ENCODE measurements at places on chromosomes 6 and 20.

GRCh38 chr6:170444056-170444591 is 109.0 kb downstream of the PSMB1 start:
- DNase-seq: no peak

DNA sequence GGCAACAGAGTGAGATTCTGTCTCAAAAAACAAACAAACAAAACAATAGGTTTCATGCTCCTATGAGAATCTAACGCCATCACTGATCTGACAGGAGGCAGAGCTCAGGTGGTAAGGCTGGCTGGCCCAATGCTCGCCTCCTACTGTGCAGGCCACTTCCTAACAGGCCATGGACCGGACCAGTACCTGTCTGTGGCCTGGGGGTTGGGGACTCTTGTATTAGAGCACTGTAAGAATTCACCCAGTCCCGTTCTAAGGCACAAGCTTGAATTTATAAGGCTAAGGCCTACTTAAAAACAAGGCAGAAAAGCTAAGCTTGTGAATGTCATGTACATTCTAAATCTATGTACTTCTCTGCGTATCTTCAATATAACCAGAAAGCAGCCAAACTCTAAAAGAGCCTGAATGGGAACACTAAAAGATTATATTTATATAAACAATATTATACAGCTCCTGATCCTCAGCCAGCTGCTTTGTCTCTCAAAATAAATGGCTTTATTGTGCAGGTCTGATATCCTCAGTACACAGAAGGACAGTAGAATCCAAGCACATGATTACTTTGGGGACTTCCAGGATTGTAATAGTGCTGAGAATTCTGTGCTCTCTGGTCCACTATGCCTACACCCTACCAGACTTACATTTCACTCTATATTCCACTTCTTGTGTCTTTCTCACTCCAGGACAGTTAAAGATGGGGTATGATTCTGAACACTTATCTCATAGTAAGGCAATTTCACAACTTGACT is 64.5 kb upstream of the DST start:
- DNase-seq: no peak

- peak; percentile 38 for DNase-seq
These were observed at the start of gene HLA-DOA for GRCh38 chr6:33008944-33009861. HLA-DOA (minus strand) TSS chr6:33009591.

- DNase-seq: no peak
These were observed 100.7 kb downstream of the CDH26 start for GRCh38 chr20:60058879-60059278.

DNA sequence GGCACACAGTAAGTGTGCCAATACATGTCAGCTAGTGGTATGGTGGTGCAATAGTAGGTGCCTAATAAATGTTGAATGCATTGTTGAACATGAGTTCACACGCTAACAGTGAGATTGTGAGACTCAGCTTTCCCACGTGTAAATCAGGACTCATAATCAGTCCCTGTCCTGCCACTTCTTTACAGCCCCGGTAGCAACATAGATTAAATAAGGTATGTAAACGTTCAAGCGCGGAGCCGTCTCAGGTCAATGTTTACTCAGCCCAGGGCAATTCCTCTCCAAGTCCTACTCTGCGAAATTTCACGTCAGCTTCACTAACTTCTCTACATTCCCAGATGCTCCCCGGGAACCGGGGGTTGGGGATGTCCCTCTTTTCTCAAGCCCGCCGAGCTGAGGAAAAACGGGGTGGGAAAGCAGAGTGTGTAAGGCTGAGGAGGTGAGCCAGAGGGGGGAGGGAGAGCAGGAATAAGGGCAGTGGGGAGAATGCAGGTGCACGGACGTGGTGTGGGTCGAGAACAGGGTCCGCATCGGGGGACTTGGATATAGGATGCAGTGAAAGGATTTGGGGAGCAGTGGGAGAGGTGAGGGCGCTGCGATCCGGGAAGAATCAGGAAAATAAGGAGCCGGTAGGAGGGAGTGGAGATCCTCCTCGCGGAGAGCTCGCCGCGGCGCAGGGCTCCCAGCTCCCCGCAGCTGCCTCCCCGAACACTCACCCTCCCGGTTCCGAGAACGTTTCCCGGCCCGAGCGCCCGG is 544 bp upstream of the TP53INP2 start:
- DNase-seq: peak; percentile 30

DNA sequence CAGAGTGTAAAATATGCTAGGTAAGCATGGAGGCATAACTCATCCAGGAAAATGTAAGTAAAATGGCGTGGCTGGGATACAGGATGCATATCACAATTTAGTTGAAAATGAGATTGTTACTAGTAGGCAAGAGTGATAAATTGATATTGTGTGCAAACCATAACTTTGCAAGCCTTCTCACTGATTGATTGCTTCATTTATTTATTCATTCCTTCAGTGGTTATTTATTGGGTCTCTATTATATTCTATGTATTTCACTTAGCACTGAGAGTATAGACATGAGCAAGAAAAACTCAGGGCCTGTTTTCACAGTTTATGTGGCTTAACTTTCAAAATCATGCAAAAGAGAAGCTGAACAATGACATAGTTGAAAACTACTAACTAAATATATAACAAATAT is 241.0 kb upstream of the EYS start:
- no peak for DNase-seq

GRCh38 chr6:131999545-132000146 is 48.5 kb upstream of the CCN2 start:
- no peak for DNase-seq

DNA sequence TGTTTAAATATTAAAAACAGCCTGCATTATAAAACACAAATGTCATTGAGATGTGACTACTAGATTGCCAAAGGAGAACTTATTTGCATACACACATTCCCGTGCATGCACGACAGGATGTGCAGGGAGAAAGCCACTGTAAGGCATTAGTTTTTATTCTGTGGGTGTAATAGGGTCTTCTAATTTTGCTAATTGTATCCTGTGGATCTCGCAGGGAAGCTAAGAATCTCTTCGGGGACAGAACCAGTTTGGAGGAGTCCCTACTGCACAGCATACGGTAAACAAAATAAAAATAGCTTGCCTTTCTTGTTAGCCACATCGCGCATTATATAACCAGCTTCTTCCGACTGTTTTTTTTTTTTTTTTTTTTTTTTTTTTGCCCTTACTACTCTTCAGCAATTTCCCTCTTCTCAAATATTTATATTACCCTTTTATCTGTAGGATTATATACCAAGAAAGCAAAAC is 2.0 kb downstream of the ATXN1 start:
- no peak for DNase-seq

DNA sequence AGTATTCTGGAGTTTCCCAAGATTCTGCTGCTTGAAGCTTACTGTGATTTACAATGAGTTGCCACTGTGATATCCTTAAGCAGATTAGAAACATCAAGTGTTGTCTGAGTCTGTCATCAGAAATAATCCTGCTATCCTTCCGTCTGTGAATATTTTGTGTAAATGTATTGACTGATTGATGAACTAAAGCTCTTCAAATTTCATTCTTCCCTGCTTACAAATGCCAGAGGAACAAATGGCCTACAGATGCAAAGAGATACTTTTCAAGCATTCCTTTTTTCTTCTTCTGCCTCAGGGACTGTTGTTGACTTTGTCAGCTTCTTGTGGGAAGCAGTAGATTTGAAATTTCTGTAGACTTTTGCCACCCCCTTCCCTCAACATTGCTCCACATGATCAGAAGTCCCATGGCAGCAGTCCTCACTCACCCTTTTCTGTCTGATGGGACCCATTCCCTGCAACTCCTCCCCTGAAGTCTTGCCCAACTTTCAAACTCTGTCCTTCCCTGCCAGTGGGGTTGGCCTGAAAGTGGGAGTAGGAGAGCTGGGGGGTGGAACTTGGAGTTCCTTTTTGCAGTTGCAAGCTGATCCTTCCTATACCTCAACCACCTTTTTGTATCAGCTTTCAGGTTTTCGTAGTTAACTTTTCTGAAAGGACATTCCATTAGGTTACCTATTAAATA is 38.5 kb upstream of the MLIP start:
- no peak for DNase-seq

DNA sequence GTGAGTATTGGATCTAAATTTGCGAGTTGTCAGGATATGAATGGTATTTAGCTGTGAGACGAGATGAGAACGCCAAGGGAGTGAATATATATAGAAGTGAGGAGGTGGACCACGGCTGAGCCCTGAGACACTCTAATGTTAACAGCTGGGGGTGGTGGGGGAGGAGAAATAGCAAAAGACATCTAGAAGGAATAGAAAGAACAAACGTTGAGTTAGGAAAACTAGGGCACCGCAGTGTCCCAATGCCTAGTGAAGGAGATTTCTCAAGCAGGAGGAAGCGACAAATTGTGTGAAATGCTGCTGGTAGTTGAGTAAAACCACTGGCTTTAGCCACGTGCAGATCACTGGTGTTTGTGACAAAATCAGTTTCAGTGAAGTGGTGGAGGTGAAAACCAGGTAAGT is 56.9 kb downstream of the CD164 start:
- DNase-seq: no peak

GRCh38 chr20:48460681-48461080 is 367.1 kb downstream of the PREX1 start:
- DNase-seq: no peak

DNA sequence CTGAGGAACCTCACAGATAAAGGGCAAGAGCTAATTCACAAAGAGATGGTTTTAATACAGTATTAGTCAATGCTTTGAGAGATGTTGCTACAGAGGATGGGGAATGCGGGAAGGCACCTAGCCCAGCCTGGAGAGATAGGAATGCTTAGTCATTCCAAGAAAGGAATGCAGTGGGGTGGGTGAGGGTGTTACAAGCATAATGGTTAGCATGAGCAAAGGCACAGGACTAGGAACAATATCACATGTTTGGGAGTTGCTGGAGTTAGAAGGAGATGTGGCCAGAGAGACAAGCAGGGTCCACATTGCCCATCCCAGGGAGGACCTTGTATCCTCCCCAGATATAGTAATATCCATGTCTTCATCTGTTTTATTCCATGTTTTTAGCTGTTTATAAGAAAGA is 107.0 kb upstream of the OGFRL1 start:
- DNase-seq: peak; percentile 81

- no peak for DNase-seq
These were observed 14.1 kb upstream of the ZSCAN12 start for GRCh38 chr6:28413681-28414080.

DNA sequence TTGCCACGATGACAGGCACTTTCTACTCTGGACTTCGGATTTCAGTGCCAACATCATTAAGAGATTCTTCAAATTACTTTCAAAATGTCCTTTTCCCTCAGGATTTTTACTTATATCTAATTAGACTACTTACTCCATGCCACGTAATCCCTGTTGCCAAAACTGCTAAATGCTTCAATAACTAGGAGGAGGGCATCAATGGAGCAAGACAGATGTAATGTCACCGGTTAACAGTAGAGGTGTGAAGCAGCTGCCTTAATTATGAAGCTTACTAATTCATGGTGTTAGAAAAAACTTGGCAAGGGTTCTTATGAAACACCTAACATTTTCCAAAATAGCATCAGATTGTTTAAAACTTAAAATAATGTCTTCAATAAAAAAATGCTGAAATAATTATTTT is 111.2 kb upstream of the SIM1 start:
- DNase-seq: no peak

- DNase-seq: no peak
These were observed 661 bp downstream of the FNDC11 start for GRCh38 chr20:63554361-63555278.

- DNase-seq: no peak
These were observed 63.3 kb downstream of the MYLK4 start for GRCh38 chr6:2687456-2687855.

- DNase-seq: no peak
These were observed 219.5 kb downstream of the CDC5L start for GRCh38 chr6:44606976-44607375.

- peak; percentile 71 for DNase-seq
These were observed 99.1 kb downstream of the HIVEP2 start for GRCh38 chr6:142845624-142846458.

DNA sequence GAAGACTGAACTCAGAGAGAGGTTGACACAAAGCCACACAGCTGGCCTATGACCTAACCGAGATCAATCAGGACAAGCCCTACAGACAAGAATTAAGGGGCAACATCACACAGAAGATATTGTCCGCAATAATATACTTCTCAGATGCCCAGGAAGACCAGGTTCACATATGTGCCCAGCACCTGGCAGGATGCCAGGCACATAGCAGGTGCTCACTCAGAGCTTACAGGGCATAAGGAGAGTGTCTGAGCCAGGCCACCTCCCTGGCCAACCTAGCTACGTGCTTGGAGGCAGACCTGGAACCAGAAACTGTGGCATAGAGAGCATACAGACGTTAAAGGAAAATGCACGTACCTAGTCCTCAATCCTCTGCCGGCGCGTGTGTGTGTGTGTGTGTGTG is 87.0 kb upstream of the LRFN2 start:
- no peak for DNase-seq

DNA sequence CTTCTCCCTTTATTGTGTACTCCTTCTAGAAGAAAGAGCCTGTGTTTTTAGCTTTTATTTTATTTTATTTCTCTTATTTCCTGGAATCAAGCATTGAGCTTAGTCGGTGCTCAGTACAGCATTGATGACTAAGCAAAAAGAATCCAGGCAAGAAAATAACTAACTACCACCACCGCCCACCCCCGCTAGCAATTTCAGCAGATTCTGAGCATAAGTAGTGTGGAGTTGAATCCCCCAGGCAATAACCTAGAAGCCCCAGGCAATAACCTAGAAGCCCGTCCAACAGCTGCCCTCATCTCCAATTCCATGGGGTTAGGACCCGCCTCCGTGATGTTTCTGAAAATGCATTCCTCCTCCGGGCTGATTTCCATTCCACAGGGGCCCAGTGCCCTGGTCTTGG is 258.0 kb upstream of the TAB2 start:
- no peak for DNase-seq

- DNase-seq: no peak
These were observed 46.2 kb upstream of the SUPT3H start for GRCh38 chr6:45423824-45424450.

GRCh38 chr6:144392536-144392935 is 107.4 kb downstream of the UTRN start:
- no peak for DNase-seq

- DNase-seq: no peak
These were observed 23.0 kb upstream of the MDFI start for GRCh38 chr6:41615311-41615710.

GRCh38 chr20:54476169-54477009 is 996 bp downstream of the DOK5 start:
- DNase-seq: peak; percentile 18

- no peak for DNase-seq
These were observed 1.1 kb upstream of the CLIC1 start for GRCh38 chr6:31737315-31737990.

DNA sequence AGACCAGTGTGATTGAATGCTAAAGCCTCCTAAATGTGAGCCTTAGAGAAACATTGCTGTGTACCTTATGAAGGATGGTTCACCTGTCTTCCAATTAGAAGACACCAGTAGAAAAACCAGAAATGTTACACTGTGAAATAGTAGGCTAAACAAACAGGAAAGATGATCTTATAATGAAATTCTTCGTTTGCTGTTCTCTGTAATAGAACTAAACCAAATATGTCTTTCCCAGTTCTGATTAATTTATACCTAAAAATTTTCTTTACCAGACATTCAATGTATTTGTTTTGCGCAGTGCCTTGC is 114.8 kb downstream of the RTN4IP1 start:
- no peak for DNase-seq

DNA sequence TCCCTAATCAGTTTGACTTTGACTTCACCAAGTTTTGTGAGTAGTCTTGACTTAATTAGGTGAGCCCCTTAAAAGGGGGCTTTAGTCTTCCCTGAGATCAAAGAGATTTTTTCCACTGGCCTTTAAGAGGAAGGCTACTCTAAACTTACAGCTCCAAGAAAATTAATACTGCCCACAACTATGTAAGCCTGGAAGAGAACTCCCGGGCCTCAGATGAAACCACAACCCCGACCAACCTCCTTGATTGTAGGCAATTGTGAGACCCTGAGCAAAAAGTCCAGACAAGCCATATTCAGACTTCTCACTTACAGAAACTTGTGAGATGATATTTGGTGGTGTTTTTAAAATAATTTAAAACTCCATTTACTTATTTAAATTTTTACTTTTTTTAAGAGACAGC is 18.1 kb downstream of the SNX3 start:
- DNase-seq: no peak
